ENCODE measurements at places on chromosomes 5 and 9.

- no peak for DNase-seq
Measured at GRCh38 chr9:115847216-115847615, 306.4 kb upstream of the PAPPA start.

DNA sequence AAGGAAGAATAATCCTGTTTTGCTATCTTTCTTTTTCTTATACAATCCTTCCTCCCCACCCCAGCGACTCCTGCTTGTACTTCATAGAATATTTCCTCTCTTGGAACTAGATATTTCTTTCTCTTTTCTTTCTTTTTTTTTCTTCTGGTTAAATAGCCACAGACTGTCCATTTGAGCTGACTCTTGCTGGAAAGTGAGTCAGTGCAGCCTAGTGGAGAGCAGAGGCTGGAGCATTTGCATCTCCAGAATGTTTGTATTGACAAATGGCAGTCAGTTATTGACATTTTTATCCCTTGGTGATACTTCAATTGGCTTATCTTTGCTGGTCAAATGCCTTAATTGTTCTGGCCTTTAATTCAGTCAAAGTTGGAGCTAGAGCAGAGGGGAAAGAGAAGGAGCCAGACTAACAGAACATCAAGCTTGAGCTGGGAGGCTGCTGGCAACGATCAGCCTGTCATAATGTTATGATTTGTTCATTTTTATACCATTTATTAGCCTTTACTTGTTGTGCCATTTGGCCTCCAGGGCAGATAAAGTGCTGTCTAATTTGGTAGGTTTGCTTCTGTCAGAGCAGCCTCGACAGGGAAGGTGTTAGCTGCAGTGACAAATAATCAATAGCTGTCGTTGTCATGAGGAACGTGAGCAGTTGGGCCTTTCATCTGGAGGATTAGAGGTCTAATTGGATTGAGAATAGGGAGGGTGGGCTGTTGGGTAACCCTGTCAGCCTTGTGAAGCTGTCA lies 69.0 kb downstream of the INVS start:
- DNase-seq, result no peak

- no peak for DNase-seq
Measured at GRCh38 chr5:101424530-101425175, 521.6 kb upstream of the ST8SIA4 start.

DNA sequence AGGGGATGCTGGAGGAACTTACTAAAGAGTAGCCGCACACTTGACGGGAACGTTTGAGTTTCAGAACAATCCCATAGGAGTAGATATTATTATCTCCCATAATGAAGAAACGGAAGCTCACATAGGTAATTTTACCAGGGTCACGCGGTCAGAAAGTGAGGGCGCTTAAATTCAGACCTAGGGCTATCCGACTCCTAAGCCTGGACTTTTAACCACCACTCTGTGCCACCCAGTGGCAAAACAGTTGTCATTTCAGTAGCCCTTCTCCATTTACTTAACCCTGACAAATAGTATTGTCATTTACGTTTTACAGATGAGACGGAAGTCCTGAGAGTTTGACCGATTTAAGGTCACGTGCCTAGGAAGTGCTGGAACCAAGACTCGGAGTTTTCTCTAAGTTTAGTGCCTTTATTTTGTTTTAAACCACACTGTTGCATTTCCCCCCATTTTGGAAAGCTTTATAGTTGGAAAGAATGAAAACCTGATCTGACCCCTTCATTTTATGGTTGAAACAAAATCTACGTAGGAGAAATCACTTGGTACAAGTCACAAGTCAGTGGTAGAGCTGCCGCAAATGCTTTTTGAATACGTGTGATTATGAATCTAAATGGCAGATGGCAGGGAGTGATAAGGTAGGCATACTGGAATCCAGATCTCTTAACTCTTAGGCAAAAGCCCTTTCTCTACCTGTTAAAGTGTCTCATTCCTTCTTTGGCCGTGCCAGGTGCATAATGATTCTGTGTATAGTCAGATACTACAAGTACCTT lies 650 bp downstream of the MRRF start:
- peak; percentile 49 for DNase-seq

DNA sequence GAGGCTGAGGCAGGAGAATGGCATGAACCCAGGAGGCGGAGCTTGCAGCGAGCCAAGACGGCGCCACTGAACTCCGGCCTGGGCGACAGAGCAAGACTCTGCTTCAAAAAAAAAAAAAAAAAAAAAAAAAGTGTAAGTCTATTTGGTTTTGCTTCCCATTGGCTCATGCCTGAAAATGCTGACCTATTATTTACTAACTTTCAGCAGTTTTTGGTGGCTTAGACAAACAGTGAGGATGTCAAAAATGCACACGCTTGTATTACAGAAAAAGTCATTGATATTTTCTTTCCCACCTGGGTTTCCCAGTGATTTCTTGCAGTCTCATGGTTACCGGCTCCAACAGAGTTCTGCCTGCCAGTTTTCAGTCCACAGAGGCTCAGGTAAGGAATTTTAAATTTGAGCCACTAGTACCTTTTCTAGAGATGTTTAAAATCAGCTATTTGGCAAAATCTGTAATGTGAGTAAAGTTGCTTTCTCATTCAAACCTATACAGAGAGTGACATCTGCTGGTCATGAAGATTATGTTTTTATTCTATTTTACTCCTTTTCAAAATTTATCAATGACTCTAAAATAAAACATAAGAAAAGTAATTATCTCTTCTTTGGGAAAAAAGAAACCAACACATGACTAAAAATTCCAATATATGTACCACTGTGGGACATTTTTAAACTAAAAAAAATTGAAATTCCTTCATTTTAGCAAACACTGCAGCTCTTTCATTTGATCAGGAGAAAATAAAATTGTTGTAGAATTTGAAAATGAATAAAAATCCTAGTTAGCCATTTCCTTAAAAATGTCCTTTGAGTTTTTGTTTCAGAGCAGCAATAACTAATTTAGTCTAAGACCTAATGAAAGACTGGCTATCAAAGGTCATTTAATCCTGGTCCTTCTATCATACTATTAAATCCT lies 8.8 kb downstream of the FAM200C start:
- no peak for DNase-seq

- DNase-seq, result no peak
Measured at GRCh38 chr5:74665816-74666215, 19.2 kb upstream of the HEXB start.

DNA sequence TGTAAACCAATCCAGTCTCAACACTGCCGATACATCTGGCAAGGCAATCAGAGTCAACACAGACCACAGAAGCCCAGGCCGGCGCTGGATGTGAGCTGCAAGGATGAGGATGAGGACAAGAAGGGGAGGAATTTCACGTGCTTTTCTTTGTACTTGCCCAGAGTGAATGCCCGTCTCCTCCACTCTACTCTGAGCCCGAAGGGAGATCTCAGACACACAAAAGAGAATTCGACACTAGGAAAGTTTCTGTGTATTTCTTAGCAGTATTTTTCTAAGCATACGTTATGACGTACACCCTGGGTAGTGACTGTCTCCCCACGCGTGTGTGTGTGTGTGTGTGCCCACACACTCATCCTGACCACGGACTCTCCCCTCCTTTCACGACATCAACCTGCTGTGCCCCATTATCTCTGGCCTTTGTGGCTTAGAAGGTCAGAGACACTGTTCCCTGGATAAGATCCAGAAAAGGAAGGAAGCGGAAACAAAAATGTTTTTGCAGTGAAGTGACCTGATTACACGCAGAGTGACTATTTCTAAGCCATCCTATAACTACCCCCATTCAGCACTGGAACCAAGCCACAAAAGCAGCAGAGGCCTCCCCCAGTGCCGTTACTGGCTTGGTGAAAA lies 227.3 kb upstream of the DAPK1 start:
- DNase-seq, result no peak

- DNase-seq, result no peak
Measured at GRCh38 chr5:125528881-125529280, 782.4 kb upstream of the ZNF608 start.

- DNase-seq, result peak; percentile 34
Measured at GRCh38 chr9:137784641-137785513, 92.7 kb upstream of the CACNA1B start.

Data from CMK (cell line).